ENCODE measurements at places on chromosomes 12 and 14.

- no peak for DNase-seq
These were observed 54.4 kb upstream of the RFLNA start for GRCh38 chr12:124240493-124240892.

DNA sequence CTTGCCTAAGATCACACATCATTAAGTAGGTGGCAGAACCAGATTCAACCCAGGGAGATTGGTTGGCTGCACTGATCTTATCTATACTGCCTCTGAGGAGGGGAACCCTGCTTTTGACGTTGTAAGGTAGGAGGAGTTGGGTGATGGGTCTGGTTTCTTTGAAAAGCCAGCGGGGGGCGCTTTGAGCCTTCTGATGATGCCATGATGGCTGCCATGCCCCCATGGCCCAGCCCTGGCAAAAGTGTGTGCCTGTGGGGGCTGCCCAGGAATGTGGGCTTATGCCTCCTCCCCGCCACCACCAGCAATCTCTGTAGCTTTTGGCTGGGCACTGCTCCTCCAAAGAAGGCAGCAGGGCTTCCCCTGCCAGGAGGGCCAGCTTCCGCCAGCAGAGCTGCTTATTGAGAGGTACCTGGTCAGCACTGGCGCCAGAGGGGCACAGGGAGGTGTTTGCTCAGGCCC is 224.3 kb downstream of the SLC41A2 start:
- no peak for DNase-seq

GRCh38 chr12:112992541-112993398 is 14.5 kb downstream of the OAS2 start:
- DNase-seq = peak; percentile 23

- no peak for DNase-seq
These were observed 615.4 kb downstream of the C12orf50 start for GRCh38 chr12:87413784-87414183.

GRCh38 chr12:95838125-95838524 is 20.6 kb upstream of the SNRPF start:
- no peak for DNase-seq

GRCh38 chr12:116392061-116392460 is 114.6 kb upstream of the MED13L start:
- no peak for DNase-seq

- no peak for DNase-seq
These were observed 49.2 kb downstream of the SSH1 start for GRCh38 chr12:108807996-108808769.

DNA sequence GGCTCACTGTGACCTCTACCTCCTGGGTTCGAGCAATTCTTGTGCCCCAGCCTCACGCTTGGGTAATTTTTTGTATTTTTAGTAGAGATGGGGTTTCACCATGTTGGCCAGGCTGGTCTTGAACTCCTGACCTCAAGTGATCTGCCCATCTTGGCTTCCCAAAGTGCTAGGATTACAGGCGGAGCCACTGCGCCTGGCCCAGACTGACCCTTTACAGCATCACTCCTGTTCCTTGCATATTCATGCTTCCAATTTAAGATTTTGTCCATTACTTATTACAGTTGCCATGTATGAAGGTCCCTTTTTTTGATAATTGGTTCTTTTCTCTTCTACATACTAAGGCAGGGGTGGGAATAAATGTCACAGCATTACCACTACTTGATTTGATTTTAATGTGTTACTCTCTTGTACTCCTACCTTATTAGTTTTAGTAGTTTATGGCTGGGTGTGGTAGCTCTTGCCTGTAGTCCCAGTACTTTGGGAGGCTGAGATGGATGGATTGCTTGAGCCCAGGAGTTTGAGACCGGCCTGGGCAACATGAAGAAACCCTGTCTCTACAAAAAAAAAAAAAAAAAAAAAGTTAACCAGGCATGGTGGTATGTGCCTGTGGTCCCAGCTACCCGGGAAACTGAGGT is 46.9 kb downstream of the ADIPOR2 start:
- DNase-seq = no peak
